Stimulated activated CD4-positive, alpha-beta T cell treated with anti-CD3 and anti-CD28 coated beads, Interleukin-1b, Interleukin-23, amount 100 ng/mL, for 48 hours (primary cell): ENCODE measurements at places on chromosomes 2 and 18.

GRCh38 chr2:172101821-172102390 is 794 bp downstream of the DLX2 start:
- no peak for DNase-seq

- DNase-seq = no peak
Observed at GRCh38 chr2:120342446-120342845, 3.5 kb upstream of the INHBB start.

DNA sequence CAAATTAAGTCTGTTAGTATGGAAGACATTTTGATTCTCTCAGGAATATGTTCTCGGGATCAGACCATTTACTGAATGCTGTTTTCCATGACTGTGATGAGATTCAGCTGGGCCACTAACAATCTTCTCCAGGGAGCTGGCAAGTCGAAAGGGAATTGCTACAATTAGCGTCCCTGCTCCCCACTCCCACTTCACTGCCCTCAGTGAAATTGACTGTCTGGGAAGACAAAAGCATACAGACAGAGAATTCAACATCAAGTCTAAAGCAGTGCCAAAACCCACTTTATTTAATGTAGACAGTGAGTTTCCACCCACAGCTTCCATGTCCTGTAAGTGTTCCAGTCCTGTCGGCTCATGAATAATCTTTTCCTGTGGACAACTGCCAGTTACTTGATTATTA is 34.0 kb upstream of the COL3A1 start:
- no peak for DNase-seq

GRCh38 chr2:76667821-76668271 is 854.3 kb downstream of the LRRTM4 start:
- DNase-seq = no peak

DNA sequence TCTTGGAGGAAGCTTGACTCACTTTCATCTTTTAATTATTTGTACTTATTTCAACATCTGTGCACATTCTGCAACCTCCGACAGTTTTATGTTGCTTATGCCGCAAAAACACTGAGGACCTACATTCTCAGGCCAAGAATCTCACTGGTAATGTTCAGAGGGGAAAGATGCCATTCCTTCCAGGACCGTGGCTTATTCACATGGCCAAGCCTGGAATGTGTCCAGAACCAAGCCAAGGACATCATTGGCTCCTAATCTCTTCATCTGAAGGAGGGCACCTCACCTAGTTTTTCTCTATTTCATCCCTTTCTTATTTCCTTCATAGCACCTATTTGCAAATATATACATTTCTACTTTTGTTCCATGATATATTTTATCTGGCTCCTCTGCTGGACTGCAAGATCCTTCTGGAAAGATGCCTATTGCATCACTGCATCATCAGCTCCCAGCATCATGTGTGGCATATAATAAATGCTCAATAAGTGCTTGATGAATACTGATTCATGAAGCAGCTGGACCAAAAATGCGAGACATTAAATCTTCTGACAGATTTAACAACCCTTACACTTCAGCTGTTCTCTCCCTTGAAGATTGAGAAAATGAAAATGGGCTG is 377.1 kb downstream of the TNS1 start:
- no peak for DNase-seq

DNA sequence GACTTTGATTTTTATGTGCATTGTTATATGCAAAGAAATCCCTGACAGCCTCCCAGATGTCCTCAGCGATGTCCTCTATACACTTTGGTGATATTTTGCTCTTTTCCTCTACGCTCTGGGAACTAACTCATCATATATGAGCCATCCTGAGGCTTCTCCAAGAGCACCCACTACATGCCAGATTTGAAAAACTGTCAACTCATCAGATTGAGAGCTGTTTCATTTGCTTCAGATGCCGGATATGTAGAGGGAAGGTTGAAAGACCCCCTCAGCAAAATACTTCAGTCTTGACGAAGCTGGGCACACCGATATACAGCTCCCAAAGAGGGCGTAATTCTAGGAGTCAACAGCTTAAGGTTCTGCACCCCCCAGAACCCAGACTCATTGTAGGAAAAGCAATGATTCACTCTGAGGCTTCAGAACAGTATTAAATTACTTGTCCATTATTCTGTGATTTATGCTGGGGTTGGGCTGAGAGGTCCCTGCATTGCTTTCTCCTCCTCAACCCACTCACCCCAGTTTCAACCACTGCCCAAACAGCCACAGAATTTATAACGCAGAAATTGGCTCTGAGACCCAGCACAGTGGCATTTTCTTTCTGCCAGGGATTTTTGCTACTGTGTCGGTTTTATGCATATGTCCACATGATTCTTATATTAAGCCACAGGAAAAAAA is 341.8 kb downstream of the ALK start:
- DNase-seq = no peak

DNA sequence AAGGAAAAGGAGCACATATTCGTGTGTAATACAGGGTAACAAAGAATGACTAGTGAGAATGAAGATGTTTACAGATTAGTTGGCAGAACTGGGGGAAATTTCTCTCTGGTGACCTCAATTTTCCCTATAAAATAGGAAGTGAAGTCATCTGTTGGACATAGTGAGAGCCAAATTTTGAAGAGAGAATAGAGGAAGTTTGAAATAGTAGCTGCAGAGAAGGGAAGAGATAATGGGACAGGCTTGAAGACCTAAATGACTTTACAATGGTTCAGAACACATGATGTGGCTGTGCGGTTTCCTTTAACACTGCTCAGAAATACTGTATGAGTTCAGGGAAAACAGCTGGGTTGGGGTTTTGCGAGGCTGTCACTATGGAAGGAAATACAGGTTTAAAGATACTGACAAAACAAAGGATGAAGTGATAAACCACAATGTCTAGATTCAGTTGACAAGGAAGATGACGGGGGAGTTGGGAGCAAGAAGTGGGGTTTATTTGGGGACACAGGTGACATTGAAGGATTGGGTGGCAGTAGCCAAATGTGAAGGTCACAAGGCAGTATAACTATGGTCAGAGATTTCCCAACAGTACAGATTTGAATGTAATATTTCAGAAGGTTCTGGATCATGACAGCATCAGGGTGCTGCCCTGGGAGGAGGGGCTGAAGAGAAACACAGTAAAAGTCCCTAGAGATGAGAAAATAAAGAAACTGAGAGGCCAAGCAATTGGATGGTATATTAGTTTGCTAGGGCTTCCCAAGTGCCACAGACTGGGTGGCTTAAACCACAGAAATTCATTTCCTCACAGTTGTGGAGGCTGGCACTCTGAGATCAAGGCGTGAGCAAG is 82.6 kb upstream of the TANK start:
- DNase-seq = peak; percentile 84

- no peak for DNase-seq
Observed at GRCh38 chr2:30975156-30975555, 163.1 kb downstream of the GALNT14 start.

- DNase-seq = no peak
Observed at GRCh38 chr2:239711911-239712570, 311.2 kb upstream of the HDAC4 start.

DNA sequence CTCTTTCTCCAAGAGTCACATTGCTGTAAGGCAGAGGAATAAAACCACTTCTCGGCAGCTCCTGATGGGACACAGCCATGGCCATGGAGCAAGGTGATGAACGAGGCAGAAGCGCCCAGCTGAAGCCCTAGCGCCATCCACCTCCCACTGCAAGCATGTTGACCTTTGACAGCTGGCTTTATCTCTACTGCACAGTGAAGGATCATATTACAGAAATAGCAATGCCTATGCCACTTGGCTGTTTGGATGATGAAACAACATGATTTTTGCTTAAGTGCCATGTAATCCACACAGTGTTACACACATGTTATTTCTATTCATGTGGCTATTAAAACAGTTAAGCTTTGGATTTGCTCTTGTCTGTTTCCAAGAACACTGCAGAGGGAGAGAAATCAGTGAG is 167.7 kb downstream of the VAPA start:
- DNase-seq = no peak

- DNase-seq = no peak
Observed at GRCh38 chr18:710418-711300, 1.8 kb downstream of the ENOSF1 start.

DNA sequence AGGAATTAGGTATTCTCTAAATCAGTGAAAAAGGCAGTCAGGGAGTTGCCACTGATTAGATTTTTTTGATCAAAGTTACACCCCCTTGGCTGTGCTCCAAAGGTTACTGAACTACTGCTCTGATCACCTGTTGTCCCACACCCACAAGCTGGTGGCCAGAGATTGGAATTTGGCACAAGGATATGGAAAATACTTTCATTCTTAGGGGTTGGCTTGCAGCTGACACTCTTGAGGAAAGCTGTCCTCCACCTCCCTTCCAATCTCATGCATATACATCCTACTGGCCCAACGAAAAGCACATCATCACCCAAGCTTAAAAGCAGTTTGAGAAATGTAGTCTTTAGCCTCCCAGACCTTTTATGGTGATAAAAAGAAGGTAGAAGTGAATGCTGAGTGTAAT is 329.5 kb upstream of the CHAC2 start:
- DNase-seq = no peak

DNA sequence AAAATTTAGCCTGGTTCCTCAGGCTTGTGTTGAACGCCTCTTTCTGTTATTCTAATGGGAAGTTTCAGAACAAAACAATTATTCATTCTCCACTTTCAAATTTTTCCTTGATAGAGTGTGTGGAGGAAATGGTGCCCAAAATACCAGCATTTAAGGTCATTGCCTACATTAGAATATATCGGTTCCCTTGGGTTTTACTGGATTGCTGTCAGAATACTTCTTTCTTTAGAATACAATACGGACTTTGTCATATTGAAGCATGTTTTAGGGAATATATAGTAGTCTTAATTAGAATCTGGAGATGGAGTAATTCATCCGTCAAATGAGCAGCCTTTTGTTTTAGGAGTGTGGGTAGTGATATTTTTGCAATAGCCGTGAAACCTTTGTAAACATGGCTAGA is 13.3 kb downstream of the LIMS1 start:
- no peak for DNase-seq

DNA sequence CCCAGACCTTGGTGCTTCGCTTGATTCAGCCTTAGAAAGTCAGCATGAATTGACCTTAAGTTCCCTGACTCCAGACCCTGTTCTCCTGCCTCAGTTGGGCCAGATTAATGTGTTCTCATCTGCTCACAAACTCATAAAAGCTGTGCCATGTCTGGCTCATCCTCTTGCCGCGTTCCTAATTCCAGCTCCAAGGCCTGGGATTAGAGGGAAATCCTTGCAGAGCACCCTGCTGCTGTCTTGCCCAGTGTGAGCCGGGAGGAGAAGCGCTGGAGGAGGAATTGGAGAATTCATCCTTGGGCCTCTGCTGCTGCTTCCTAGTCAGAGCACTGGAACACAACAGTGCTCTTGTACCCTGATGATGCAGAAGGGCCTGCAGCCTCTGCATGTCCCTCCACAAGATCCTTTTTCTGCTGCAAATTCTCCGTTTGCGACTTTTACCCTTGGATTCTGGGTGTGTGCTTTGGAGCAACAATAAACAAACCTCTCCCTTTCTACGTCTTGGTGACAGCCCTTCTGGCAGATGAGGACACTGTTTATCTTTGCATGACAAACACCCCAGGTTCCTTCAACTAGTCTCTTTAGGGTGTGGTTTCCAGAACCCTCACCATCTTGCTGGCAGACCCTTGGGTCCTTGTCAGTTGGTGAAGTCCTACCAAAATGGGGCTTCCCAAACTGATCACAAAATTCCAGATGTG is 46.9 kb upstream of the CNGA3 start:
- DNase-seq = no peak

- DNase-seq = no peak
Observed at GRCh38 chr2:119728421-119728820, 31.3 kb upstream of the PTPN4 start.

DNA sequence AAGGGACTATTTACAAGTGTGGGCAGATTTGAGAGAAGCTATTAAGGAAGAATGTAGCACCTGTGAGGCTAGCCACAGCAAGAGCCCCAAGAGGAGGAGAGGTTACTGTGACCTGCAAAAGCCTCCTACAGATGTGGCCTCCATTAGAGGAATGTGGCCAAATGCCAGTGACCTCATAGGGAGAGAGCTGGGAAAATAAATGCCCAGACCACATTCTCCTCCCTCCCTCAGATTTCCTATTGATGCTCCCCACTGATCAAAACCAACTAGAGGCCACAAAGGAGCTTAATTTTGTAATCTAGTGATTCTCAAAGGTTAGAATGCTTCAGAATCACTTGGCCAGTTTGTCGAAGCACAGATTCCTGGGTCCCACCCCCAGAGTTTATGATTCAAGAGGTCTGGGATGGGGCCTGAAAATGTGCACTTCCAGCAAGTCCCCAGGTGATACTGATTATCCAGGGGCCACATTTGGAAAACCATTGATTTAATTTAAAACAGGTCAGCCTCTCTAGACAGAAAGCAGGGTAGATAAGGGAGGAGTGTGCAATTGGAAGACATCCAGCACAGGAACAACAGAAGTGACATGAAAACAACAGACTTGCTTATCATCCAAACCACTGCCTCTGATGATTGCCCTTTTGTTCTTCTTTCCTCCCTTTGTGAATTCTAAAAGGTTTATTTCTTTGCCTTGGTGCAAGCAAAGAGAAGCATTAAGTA is 61.2 kb upstream of the RBBP8 start:
- DNase-seq = no peak

- DNase-seq = peak; percentile 35
Observed at GRCh38 chr2:70643715-70644114, 90.1 kb upstream of the TGFA start.

- no peak for DNase-seq
Observed at GRCh38 chr2:14454202-14454601, 178.3 kb upstream of the LRATD1 start.

- no peak for DNase-seq
Observed at GRCh38 chr2:75569546-75569945, 8.8 kb upstream of the EVA1A start.

- no peak for DNase-seq
Observed at GRCh38 chr2:231037731-231038482, 584 bp downstream of the C2orf72 start.

DNA sequence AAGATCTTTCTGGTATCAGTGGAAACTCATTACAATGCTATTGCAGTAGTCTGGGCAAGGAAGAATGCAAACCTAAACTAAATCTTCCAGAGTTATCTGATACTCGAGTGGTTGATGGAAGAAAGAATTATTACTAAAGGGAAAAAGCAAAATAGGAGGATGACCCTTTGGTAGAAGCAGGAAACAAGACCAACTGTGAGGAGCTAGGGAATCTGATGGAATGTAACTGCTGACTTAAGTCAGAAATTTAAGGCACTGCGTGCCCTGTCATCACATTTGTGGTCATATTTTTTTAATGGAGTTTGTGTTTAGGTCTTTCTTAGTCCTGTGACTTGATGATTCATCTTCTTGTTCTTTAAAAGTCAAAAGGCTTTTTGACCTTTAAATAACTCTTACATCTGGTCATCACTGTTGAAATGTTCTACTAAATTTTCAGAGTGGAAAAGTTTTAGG is 36.5 kb upstream of the ARMC9 start:
- no peak for DNase-seq
